ENCODE measurements at places on chromosomes 2 and 18.
A peak's percentile ranks its signal among the peaks of the same experiment; 100 is the strongest.

- DNase-seq, result no peak
These were observed 16.3 kb downstream of the CAPG start for GRCh38 chr2:85393836-85394235.

DNA sequence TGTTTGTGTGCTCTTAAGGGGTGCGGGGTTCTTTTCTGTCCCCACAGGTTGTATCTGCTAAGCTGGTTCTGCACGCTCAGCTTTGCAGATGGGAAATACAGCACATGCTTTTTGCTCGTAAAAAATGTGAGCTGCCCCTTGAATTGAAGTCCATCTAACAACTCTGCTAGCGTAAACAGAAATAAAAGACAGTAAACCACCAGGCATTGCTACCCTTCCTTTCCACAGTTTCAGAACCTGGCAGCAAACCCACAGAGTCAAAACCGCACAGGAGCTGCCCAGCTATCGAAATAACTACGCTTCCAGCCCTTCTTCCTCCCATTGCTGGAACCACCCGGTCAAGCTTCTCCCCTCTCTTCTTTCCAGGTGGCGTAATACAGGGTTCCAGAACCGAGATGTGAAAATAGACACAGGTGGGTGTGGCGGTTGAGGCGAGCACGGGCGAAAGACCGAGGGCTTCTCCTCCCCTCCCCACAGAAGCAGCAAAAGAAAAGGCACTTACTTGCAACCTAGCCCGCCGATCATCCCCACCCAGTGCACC is 479 bp downstream of the SCN9A start:
- no peak for DNase-seq

GRCh38 chr2:45177870-45178269 is 168.6 kb upstream of the SIX2 start:
- no peak for DNase-seq

DNA sequence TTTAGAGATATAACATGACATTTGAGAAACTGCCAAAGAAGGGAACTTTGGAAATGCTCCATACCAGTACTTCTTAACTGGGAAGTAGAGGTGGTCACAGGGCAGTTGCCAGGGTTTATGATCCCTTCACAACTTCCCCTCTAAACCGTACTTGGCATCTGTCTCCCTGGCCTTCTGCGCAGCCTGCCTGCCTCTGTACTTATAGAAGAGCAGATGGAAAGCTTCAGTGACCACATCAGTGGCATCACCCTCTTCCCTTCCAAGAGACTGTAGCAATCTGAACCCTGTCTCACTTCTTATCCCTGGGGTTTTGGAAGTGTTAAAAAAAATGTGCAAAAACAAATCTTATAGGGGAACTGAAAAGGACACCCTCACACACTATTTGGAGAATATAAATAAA is 64.1 kb downstream of the EIF2AK3 start:
- DNase-seq, result no peak

- DNase-seq, result no peak
These were observed 238.3 kb downstream of the ATAD2B start for GRCh38 chr2:23688486-23689130.

- DNase-seq, result no peak
These were observed 70.9 kb downstream of the ZNF385B start for GRCh38 chr2:179790235-179791217.

DNA sequence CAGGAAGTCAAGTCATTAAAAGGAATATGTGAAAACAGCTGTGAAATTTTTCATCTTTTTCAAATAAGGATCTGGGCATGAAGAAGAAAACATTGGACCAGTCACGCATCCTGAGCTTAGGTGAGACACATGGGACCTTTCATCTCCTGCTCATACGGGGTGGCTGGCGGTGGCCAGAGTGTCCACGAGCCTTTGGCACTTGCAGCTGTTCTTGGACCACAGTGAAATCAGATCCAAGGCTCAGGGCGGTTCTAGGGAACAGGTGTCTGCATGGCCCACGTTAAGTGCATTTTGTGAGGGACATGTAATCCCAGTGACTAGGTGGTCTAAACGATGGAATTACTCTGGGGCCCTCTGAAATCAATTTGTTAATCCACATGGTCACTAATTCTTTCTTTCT is 212.7 kb upstream of the COPS8 start:
- DNase-seq, result no peak

DNA sequence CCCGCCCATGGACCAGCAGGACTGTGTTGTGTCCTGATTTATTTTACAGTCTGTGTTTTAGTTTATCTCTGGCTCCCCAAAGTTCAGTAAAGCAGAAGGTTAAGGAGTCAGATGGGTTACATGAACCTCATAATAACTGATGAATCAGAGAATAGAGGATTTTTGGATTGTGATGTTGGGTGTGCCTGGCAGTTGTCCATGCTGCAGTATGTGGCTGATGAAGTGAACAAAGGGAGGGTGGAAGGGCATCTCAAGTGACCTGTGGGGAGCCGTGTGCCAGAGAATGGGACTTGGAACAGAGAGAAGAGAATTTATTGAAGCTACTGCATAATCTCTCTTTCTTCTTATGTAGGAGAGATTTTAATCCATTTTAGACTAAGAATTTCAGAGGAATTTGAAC is 145.5 kb downstream of the MAP4K4 start:
- DNase-seq, result no peak

GRCh38 chr18:53747663-53748160 is 476.8 kb downstream of the MBD2 start:
- DNase-seq, result no peak

GRCh38 chr18:31149351-31149750 is 13.3 kb downstream of the DSC1 start:
- DNase-seq, result no peak

DNA sequence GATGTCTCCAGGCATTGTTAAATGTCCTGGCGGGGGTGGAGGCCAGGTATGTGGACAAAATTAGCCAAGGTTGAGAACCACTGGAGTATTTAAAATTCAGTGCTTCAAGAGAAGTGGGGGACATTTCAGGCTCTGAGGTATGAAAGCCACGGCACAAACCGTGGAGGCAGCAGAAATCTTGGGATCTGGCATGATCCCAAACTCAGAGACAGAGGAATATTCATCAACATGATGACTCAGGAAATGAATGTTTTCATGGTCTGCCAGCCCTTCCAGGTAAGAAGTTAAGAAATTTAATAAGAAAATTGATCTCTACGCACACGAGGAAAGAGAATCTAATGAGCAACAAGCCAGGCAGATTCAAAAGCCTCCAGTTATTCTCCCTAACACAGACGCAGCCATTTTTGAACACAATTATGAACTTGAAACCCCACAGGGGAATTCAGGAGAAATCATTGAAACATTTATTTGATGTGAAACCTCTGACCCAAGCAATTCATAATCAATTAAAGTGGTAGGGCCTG is 11.3 kb upstream of the GRP start:
- DNase-seq, result no peak

- no peak for DNase-seq
These were observed 38.1 kb downstream of the ATOH8 start for GRCh38 chr2:85791704-85792565.

GRCh38 chr2:215441560-215442400 is 5.9 kb upstream of the FN1 start:
- DNase-seq, result no peak

- DNase-seq, result peak; percentile 46
These were observed 818 bp downstream of the ITGB1BP1 start for GRCh38 chr2:9422321-9423099.

GRCh38 chr2:42032224-42032620 is 15.6 kb upstream of the PKDCC start:
- no peak for DNase-seq

GRCh38 chr2:233936089-233936488 is 18.9 kb downstream of the TRPM8 start:
- DNase-seq, result no peak

- no peak for DNase-seq
These were observed 102.6 kb downstream of the CDK15 start for GRCh38 chr2:201908901-201909300.

DNA sequence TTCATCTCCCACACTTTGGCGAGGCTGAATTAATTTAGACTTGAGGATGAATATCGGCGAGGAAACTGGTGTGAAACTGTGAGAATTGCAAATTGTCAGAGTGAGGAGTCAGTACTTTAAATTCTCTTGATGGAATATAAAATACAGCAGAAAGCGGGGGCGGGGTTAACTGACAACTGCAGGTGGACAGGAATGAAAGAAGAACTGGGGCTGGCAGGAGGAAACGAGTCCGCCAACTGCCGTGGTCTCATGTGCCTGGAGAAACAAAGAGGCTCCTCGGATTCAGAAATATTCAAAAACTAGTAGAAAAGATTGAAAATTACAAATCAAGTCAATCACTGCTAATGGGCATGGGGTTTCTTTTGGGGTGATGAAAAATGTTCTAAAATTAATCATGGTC is 44.3 kb downstream of the MOGAT1 start:
- DNase-seq, result no peak

GRCh38 chr2:99911736-99912135 is 230.7 kb downstream of the AFF3 start:
- no peak for DNase-seq

GRCh38 chr18:76339246-76339620 is 155.8 kb downstream of the ZNF516 start:
- no peak for DNase-seq

DNA sequence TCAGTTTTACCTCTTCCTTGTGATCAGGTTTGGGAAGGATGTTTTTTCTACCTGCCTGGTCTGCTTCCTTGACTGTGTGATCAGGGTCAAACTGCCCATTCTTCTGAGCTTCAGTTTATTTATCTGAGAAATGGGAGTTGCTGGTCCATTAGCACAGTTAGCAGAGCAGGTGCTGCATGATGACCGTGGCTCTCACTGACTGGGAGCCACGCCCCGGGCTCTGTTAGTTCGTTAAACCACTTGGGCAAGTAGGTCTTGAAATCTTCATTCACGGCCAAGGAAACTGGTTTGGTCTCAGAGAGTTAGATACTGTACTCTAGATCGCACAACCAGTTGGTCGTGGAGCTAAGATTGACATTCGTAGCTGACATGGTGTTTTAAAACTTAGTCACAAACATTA is 41.7 kb downstream of the INPP5D start:
- DNase-seq, result no peak

DNA sequence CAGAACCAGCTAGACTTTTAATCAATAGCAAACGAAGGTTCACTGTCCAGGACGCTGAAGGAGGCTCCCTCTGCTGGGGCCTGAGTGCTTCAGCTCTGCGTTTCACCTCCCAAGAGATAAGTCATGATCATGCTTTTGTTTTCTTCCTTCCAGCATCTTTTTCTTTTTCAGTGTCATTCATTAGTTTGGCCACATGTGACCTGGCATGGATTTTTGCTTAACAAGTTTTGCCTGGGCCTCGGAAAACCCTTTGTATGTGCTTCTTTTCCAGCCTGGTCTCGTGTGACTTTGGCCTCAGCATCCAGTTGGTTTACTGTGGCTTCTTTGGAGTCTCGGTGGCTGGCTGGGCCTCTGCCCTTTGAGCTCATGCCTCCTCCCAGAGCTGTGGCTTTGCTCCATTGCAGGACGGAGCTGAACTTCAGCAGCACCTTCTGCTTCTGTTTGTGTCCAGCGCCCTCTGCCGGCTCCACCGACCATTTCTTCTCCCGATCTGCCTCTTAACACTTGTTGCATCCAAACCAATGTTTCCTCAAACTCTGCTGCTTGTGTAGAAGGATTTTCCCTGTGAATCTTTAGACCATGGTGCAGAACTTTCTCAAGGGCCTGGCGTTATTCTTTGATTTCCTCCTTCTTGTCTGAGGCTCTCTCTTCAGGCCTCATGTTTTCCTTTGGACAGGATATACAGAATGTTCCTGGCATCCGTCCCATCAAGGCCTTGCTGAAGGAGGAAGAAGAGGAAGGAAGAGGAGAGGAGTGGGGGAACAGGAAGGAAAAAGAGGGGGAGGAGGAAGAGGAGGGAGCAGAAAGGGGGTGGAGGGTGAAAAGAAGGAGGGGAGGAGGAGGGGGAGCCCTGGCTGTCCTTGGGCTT is 23.6 kb upstream of the HES6 start:
- peak; percentile 73 for DNase-seq

DNA sequence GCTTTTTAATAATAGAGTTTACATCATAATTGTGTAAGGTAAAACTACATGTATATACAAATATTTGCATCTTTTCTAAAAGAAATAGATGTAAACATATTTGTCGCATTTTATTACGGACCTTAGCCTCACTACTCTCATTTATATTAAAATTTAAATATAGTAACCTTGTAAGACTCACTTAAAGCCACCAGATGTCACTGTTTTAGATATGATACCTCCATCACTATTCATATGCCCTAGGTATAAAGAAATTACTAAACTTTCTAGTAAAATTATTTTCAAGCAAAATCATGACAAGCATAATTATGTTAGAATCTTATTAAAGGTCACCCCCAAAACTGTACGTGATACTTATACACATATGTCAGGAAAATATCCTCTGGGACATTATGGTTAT is 674.3 kb upstream of the REG3G start:
- no peak for DNase-seq

DNA sequence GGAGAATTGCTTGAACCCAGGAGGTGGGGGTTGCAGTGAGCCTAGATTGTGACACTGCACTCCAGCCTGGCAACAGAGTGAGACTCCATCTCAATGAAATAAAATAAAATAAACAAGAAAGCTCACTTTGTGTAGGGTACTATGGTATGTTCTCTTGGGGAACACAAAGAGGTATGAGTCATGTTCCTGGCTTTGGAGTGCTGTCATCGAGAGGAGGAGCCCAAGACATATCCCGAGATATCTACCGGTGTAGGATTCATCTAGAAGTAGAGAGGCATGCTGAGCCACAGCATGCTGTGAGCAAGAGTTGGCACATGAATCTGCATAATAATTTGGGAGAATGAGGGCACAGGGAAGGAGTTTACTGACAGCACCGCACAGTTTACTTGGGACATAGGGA is 244.9 kb upstream of the EPHA4 start:
- DNase-seq, result no peak

DNA sequence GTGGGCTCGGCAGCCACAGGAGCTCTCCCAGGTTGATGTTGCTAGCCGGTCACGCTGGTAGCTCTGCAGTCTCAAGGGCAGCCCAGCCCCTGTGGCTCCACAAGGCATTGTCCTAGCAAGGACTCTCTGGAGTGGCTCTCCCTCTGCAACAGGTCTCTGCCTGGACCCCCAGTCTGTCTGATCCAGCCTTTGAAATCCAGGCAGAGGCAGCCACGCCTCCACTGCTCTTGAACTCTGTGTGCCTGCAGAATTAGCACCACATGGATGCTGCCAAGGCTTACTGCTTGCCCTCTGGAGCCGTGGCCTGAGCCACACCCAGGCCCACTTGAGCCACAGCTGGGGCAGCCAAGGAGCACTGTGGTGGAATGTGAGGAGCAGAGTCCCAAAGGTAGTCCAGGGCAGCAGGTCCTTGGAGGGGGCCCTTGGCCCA is 43.0 kb upstream of the FAHD2A start:
- no peak for DNase-seq

DNA sequence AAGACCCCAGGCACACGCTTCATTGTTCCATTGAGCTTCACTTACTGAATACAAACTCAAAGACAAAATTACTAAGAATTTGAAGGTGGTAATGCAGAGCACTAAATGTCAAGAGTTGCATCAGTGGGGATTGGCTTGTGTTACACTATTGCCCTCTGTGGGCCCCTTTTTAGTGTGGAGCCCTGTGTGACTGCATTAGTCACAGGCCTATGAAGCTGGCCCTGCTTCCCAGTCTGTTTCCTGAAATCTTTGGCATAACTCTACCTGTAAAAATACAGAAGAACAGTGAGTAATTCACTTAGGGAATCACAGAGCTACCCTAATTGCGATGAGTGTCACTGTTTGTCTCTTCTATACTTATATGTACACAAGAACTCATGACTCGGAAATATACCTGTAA is 40.0 kb upstream of the STPG4 start:
- no peak for DNase-seq

Data from CD4-positive, alpha-beta T cell treated with Interleukin-15 for 1 hour (primary cell).